Activated effector memory CD4-positive, alpha-beta T cell treated with Interleukin-2 at 50 U/mL for 16 hours (primary cell): ENCODE measurements at places on chromosomes 2 and 18.

- no peak for DNase-seq
These were observed 511.5 kb downstream of the TNS1 start for GRCh38 chr2:217491271-217491670.

DNA sequence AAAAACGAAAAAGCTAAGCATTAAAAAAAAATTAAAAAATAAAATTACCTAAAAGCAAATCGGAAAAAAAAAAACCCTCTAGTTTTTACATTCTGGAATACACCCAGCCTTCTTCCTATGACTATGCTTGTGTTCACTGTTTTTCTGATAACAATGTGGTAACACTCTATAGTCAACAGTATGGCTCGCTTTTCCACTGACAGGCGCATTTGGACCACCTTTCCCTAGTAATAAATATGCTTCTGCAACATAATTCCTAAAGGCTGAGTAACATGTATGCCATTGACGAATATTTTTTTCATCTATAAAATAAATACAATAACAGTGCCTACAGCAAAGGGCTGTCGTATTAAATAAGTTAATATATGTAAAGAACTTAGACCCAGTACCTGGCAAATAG lies 27.9 kb downstream of the NOL10 start:
- no peak for DNase-seq

GRCh38 chr18:24326211-24326610 lies 71.4 kb downstream of the OSBPL1A start:
- no peak for DNase-seq

DNA sequence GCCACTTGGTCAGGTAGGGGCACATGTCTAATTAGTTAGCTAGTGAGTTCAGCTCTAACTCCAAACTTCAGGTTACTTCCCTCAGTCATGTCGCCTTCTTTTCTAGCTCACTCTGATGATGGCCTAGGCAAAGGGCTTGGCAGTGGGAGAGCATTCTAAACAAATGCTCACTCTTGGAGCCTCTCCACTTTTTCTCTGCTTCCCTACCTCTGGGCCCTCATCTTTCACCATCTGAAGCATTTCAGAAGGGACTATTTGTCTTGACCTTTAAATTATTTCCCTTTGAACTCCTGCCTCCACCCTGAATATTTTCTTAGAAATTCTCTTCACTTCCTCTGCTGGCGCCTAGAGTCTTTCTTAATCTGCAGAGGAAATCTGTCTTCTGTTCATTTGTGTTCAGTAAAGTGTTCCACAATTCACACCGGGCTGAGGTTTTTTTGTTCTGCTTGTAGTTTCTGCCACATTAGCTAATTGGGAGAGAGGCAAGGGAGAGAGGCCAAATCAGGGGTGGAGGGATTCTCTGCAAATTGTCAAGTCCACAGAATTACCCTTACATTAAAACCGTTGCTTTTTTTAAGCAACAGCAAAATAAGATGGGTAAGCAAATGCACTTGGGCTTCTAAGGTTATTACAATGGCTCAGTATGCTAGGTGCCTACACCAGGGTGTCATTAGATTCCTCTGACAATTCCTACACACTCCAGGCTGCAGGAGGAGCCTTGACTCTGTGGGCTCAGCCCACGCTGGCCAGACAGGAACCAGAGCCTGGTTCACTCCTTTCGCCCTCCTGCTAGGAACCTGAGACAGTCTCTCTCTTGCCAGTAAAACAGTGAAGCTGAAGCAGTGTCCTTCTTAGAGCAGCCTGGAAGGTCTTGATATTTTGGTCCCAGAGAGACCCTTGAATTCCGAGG lies 5.5 kb downstream of the MSGN1 start:
- DNase-seq = no peak

DNA sequence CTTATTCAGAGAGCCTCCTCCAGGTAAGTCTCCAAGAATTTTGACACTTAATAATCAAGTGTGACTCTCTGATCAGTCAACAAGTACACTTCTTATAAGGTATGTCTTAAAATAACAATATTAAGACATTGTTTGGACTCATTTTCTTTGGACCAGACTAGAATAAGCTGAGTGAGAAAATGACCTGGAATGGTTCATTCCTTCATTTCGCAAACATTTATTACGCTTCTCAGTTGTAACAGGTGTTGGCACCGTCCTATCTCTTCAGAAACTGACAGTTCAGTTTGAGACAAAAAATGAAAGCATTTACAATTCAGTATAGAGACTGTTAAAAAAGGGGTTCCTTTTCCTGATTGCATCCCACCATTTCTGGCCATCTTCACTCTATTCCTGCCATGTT lies 46.6 kb downstream of the TSPYL6 start:
- no peak for DNase-seq

DNA sequence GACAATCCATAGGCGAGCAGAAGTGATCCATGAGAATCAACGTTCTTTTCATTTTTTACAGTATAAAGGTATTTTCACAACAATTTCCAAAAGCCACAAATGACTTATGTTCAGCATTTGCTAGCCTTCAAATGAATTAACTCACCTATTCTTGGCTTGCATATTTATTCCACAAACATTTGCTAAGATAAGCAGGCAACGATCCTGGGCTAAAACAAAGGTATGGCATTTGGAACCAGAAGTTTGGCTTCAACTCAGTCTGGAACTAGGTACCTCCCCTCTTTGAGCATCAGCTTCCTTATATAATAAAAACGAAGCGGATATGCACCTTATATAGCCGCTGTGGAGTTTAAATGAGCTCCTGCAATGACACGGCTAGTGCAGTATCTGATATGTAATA lies 20.5 kb downstream of the CYRIA start:
- no peak for DNase-seq

- no peak for DNase-seq
These were observed 8.9 kb upstream of the PDE1A start for GRCh38 chr2:182435754-182436153.

DNA sequence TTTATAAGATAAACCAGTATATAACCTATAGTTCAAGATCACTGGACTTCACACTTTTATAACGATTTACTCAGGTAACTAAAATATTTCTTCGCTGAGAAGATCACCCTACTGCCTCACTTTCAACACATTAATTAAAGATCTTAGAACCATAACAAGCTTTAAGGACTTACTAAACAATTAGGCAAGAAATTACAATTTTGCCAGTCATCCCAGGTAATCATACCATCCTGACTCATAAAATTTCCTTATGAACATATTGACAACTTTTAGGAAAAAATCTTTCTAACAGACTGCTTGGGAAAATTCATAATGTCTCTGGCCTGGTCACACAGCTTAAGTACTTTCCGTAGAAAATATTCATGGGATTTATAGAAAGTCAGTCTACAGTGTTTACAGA lies 223.2 kb downstream of the NRXN1 start:
- no peak for DNase-seq

- DNase-seq = peak; percentile 67
These were observed 46.9 kb upstream of the USP14 start for GRCh38 chr18:111306-112014.

- peak; percentile 24 for DNase-seq
These were observed 8.8 kb downstream of the GKN2 start for GRCh38 chr2:68943581-68944568.

DNA sequence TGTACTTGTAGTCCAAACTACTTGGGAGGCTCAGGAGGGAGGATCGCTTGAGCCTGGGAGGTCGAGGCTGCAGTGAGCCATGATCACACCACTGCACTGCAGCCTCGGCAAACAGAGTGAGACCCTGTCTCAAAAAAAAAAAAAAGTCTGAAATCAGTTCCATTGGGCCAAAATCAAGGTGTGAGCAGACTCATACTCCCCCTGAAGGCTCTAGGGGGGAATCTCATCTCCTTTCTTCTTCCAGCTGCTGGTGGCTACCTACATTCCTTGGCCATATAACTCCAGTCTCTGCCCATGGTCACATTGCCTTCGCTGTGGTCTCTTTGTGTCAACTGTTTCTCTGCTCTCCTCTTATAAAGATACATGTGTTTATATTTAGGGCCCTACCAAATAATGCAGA lies 234.0 kb downstream of the LRRTM1 start:
- no peak for DNase-seq

DNA sequence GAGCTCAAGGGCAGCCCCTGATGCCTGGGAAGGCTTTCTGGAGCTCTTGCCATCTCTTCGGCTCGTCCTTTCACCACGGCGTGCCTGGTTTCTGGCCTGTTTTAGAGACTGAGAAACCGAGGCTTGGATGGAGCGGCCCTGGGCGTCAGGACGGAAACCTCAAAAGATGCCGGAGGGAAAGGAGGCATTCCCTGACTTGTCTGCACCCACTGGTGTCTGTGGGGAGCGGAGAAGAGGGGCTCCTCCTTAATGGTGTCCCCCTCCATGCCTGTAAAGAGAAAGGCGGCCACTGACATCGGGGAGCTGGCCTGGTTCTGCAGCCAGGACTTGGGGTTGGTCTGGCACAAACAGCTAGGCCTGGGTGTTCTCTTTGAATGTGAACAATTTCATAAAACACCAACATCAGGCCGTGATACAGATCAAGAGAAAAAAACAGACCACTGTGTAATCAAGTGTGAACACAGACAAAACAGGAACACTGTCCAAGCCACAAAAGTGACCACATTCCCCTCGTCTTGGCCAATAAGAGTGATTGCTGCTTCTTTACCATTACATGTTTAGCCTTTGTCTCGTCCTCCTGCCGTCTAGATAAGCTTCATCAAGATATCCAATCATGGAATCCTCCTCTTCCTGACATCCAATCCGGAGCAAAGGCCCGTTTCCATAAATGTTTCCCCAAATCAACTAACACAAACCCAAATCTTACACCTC lies 633 bp upstream of the ILKAP start:
- no peak for DNase-seq

- DNase-seq = no peak
These were observed 4.8 kb downstream of the GCFC2 start for GRCh38 chr2:75705921-75706320.

DNA sequence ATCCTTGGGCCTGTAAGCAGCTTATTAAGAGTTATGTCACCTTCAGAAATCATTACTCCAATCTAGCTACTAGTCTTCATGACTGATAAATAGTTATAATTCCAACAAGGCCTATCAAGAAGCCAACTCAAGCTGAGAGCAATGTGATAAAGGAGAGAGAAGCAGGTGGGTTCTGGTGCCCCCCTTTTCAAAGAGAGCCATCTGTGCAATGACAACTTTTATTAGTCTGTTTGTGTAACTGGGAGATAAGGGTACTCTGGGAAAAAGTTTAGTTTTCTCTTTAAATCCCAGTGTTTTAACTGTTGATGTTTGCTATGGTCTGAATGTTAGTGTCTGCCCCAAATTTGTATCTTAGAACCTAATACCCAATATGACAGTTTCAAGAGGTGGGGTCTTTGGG lies 60.6 kb downstream of the CCDC93 start:
- no peak for DNase-seq

- DNase-seq = no peak
These were observed 52.8 kb downstream of the TTC32 start for GRCh38 chr2:19848952-19849351.
